Activated CD4-positive, alpha-beta T cell treated with anti-CD3 and anti-CD28 coated beads, Interleukin-2, amount 50 U/mL, for 1 hour (primary cell): ENCODE measurements at places on chromosomes 4 and X.

- DNase-seq, result no peak
Measured at GRCh38 chr4:8061573-8061972, 97.0 kb downstream of the ABLIM2 start.

DNA sequence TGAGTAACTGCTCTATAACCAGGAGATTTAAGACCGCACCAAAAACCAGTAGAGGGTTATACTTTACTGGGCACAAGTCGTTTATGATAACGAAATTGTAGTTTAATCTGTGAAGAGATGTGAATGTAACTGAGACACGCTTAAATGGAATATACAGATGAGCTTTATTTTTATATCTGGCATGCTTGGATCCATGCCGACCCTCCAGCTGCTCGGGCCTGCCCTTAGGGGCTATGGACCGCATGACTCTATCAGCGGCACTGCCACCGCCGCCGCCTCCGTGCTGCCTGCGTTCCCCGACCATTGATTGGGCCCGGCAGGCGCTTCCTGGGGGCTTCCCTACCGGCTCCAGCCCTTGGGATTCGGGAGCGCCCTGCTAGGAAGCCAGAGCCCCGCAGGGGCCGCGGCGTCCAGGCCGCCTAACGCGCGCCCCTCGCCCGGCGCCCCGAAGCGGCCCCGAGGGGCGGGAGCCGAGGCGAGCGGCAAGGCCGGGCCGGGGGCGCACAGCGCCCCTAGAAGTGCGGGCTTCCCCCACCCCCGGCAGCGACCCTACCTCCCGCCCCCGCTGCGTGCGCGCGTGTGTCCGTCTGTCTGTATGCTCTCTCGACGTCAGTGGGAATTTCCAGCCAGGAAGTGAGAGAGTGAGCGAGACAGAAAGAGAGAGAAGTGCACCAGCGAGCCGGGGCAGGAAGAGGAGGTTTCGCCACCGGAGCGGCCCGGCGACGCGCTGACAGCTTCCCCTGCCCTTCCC is at the start of gene NFKB1:
Gene NFKB1, plus strand, starts transcription at position 664 of the 751 bp plus-strand sequence. CDS start 24,160 bp downstream, outside the sequence.
- peak; percentile 77 for DNase-seq

DNA sequence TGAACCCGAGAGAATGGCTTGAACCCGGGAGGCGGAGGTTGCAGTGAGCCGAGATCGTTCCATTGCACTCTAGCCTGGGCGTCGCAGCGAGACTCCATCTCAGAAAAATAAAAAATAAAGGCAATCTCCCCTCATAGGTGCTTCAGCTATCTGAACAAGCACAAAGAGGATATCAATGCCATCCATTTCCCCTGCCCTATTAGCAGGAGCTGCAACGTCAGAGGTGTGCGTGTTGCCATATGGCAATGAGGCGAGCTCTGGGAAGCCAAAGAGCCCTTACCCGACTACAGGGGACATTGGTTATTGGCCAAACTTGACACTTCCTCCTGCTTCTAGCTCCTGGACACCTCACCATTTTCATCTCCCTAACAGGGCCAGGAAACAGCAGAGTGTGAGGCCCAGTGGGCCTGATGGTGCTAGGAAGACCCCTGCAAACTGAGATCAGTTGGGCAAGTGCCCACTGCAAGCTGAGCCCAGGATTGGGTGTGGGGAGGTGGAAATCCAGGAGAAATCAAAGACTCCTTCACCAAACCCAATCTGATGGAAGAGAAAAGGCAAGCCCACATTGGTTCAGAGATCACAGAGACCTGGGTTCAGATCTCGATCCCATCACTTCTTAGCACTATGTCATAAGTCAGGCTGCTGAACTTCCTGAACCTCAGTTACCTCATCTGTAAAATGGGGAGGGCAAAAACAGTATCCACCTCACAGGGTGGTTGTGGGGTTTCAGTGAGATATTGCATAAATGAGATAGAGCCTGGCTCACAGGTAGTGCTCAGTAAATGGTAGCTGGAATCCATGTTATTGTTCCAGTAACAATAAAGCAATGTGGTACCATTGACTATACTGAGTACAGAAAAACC is 21.2 kb downstream of the SLC25A5 start:
- DNase-seq, result no peak

DNA sequence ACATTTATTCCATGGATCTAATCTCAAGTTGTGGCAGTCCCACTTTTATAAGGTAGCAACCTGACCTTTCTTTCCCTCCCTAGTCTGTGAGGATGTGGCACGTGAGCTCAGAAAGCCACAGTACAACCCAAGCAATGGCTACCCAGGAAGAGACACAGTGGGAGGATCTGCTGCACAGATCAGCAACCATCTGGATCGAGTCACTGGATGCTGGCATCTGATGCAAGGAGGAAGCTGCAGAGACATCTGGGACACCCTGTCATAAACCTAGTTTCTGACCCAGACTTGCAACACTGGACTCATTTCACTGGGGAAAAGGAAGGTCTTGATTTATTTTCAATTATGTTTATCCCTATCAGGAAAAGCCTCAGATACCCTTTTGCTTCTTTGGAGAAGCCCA is 327.1 kb downstream of the PAPSS1 start:
- no peak for DNase-seq

DNA sequence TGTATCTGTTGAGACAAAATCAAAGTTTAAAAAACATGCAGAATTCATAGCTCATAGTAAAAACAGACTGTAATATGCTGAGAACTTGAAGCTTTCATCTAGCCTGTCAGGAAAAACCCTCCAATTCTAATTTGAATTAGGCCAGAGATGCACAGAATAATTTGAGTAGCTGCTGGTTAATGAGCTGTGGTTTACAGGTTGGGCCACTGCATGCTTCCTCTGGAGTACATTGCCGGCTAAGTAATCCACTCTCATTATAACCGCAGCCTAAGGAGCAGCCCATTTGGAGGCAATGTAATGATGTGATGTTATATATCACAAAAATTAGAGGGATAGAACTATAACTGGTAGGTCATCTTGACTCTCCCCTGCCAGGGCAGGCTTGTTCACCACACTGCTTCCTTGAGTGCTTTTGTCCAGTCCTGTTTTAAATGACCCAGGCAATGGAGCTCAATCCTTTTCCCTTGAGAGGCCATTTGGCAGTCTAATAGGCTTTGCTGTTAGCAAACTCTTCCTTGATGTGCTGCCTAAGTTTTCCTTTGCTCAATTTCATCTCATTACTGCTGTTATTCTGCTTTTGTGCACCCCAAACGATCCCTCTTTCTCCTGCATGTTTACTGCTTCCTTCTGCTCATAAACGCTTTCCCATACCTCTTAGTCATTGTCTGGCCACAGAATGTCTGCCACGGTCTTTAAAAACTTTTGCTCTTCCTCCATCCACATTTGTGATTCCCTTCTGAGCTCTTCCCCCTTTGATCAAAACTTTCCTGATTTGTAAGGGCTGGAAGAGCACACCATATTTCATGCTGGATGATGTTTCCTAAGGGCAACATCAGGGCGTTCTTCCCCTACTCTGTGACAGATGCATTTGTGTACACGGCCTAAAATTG is 230.9 kb downstream of the C4orf33 start:
- DNase-seq, result no peak

GRCh38 chr4:183366206-183366835 is 44.1 kb upstream of the CLDN24 start:
- no peak for DNase-seq
